ENCODE measurements at places on chromosomes 3 and 15. TPM values are rescaled to one million over a fixed set of nuclear protein-coding genes. Genes with fewer than 3 reads are reported as not detected.

The FAM107A gene
- total RNA-seq = 35.7 TPM

The DCLK3 gene
- total RNA-seq = 0.33 TPM

The SIDT1 gene
- total RNA-seq = 3.8 TPM

The PLCH1 gene
- under 0.01 TPM for total RNA-seq

The CORO2B gene
- total RNA-seq = 12.2 TPM

The INSYN1 gene
- 12.5 TPM for total RNA-seq

GRCh38 chr15:41565702-41566101 lies 6.7 kb downstream of the TYRO3 start:
- no peak for DNase-seq

GRCh38 chr3:106611116-106611515 lies 742.3 kb upstream of the CBLB start:
- no peak for DNase-seq

DNA sequence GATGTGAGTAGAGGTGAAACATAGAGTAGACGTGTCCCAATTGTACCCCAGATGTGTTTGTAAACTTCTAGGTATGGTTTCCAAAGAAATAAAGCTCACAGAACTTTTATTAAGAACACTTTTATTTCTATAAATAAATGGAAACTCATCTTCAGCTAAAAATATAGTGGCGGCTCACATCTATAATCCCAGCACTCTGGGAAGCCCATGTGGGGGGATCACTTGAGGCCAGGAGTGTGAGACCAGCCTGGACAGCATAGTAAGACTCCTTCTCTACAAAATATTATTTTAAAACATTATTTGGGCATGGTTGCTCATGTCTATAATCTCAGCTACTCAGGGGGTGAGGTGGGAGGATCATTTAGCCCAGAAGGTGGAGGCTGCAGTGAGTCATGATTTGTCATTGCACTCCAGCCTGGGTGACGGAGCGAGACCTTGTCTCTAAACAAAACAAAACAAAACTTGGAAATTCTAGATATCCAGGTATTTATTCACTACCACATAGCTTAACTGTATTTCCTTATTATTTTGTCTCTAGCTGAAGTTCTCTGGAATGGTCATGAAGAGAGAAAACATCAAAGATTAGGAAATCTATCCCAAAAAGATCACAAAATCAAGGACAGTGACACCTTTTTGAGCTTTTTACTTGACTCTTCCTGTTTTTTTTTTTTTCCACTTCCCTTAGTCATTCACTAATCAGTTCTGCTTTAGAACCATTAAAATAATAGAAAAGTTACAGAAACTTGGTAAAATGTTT lies 258.1 kb downstream of the TIGIT start:
- DNase-seq = no peak

DNA sequence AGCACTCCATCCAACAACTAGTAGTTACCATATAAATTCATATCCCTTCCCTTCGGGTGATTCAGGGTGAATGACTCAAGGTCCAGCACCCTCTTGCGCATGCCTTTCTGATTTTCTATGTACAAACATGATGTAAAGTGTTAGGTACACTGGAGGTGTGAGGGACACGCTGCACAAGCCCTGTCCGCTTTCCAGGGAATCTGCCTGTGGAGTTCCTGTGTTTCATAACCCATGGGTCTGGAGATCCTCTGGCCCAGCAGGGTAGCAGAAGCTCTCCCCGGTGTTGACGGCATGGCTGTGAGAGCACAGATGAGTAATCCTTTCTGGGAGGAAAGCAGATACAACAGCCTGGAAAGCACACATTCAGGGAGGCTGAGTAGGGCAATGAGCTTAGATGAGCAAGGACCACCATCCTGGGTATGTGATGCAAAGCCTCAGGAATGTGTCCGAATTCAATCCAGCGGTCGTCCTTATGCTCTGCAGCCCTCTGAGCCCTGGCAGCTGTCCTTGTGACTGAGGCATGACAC lies 142.9 kb upstream of the TP63 start:
- DNase-seq = no peak

- DNase-seq = no peak
These were observed 68.1 kb downstream of the TFRC start for GRCh38 chr3:196013587-196014487.

DNA sequence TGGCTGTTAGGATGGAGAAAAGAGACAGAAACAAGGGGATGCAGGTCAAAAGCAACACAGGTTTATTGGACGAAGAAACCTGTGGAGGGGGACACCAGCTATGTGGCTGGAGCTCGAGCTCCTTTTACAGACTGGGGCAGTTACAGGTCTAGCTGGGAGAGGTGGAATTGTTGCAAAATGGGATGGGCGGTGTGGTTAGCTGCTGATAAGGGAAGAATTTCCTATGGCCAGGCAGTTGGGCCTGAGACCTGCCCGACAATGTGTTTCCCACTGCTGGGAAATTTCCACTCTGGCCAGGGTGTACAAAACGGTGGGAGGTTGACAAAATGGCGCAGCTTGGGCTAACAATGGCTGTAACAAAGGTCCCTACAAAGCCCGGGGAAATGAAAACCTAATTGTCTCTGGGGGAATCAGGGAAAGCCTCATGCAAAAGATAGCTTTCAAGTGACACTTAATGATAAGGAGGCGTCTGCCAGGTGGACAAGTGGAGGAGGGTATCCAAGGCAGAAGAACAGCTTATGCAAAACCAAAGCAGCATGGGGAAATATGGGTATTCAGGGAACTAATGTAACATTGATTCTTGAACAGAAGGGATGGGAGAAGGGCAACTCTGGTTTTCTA lies 137.4 kb upstream of the SGO1 start:
- DNase-seq = no peak

GRCh38 chr3:190585805-190586630 lies 72.1 kb downstream of the IL1RAP start:
- no peak for DNase-seq

GRCh38 chr3:113495035-113495434 lies 19.9 kb downstream of the SPICE1 start:
- no peak for DNase-seq

DNA sequence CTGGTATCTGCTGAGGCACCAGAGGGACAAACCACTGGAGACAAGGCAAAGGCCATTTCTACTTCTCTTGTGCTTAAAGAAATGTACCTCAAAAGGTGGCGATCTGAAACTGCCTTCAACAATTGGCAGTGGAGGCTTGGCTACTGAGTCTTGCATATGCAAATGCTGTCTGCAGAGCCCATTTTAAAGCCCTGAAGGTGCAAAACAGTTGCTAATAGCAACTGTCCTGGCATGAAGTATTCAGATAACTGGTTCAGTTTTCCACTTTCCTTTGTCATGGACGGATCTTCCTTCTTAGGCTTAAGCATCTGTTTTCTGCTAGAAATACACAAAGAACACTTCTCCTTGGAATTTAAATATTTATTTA lies 71.4 kb upstream of the PSMD6 start:
- no peak for DNase-seq

- DNase-seq = no peak
These were observed 20.6 kb downstream of the UBE3A start for GRCh38 chr15:25418202-25418601.

All from esophagus muscularis mucosa (tissue), 4 donors.